ENCODE measurements at places on chromosomes 3 and 15.
A peak's percentile ranks its signal among the peaks of the same experiment; 100 is the strongest.

DNA sequence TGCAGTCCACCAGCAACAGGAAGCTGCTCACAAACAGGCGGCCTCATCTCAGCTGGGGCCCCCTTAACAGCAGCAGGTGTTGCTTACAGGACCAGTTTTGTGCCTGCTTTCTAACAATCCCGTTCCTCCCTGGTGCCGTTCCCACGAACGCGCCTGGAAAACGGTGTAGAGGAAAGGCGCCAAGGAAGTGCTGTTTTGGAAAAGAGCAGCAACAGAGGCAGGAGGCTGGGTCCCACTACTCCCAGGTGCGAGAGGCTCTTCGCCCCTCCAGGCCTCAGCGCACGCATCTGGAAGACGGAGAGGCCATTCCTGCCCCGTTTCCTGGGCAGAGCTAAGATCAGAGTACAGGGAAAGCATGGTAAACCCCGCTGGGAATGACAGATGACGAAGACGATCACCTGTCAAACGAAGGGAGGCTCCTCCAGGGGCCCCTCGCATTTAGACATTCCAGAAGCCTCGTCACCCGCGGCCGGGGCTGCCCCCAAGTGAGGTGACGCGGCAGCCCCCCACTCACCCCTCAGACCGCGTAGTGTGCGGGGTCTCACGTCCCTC lies 603 bp downstream of the SCAPER start:
- DNase-seq = peak; percentile 37

- no peak for DNase-seq
Observed at GRCh38 chr3:102790747-102791325, 356.0 kb downstream of the ZPLD1 start.

DNA sequence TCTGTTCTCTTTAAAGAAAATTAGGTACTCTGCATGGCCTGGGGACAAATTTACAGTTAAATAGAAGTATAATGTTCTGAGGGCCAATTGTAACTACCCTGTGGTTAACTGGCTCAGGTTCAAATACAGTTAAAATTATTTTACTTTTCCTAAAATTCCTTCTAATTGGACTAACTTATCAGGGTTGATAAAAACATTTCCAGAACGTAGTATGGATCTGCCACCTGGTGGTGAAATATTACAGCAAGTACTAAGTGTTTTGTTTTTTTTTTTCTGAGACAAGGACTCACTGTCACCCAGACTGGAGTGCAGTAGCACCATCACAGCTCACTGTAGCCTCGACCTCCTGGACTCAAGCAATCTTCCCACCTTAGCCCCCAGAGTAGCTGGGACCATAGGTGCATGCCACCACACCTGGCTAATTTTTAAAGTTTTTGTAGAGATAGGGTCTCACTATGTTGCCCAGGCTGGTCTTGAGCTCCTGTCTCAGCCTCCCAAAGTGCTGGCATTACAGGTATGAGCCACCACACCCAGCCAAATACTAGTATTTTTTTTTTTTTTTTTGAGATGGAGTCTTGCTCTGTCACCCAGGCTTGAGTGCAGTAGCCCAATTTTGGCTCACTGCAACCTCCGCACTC lies 29.2 kb downstream of the NEO1 start:
- peak; percentile 87 for DNase-seq

DNA sequence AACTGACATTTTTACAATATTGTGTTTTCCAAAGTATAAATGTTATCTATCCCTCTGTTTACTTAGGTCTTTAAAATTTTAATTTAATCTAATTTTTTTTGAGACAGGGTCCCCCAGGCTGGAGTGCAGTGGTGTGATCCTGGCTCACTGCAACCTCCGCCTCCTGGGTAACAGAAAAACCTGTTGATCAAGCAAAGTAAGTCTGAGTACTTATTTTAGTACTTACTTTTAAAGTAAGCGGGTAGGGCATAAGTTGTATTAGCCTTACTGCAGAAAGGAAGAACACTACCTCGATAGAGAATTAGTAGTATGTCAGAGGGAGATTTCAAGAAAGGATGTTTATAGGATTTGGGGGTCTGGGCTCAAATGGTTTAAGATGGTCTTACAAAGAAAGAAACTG lies 11.9 kb upstream of the FEM1B start:
- no peak for DNase-seq

DNA sequence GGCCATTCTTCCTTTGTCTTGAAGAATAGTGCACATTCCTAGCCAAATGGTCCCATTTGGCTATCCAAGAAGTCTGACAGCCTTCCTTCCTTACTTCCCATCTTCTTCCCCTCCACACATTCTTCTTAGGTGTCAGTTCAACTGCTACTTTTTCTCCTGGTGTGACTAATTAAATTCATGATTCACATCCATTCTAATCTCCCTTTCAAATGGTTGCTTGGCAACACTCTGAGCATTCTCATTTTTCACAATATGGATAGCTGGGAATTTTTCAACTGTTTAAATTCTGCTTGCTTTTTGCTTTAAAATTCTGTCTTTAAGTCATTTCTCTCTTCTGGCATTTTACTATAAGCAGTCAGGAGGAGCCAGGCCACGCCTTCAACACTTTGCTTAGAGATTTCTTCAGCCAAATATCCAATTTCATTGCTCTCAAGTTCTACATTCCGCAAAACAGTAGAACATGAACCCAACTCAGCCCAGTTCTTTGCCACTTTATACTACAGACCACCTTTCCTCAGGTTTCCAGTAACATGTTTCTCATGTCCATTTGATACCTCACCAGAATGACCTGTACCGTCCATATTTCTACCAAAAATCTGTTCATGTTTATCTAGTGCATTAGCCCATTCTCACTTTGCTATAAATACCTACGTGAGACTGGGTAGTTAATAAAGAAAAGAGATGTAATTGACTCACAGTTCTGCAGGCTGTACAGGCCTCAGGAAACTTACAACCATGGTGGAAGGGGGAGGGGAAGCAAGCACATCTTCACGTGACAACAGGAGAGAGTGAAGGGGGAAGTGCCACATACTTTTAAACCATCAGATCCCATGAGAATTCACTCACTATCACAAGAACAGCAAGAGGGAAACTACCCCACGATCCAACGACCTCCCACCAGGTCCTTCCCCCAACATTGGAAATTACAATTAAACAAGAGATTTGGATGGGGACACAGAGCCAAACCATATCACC lies 31.9 kb upstream of the MCF2L2 start:
- DNase-seq = no peak

GRCh38 chr15:88038261-88038660 lies 218.3 kb downstream of the NTRK3 start:
- no peak for DNase-seq

- no peak for DNase-seq
Observed at GRCh38 chr3:167575000-167575600, 78.6 kb downstream of the WDR49 start.

- no peak for DNase-seq
Observed at GRCh38 chr15:87653646-87654045, 602.9 kb downstream of the NTRK3 start.

GRCh38 chr3:168977716-168978374 lies 685.7 kb downstream of the MECOM start:
- peak; percentile 28 for DNase-seq

- peak; percentile 72 for DNase-seq
Observed at GRCh38 chr15:90617668-90618097, 88.0 kb downstream of the CRTC3 start.

- DNase-seq = no peak
Observed at GRCh38 chr3:16840101-16840424, 44.7 kb upstream of the PLCL2 start.

GRCh38 chr15:49624056-49624455 lies 3.2 kb downstream of the DTWD1 start:
- DNase-seq = no peak

DNA sequence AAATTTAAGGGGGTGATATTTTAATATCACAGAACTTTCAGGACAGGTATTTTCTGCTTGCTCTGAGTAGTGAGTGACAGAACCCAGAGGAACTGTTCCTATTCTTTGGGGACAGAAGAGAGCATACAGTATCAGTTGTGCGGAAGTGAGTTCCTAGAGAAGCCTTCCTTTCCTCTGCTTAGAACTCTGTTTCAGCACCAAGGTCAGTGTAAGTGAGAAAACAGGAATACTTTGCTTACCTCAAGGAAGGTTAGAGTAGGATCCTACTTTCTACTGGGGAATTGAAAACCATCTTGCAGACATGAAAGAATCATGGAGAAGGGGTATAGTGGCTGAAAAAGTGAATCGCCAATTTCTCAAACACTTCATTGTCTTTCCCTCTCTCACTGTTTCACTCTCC lies 542.4 kb downstream of the SQOR start:
- no peak for DNase-seq

- DNase-seq = no peak
Observed at GRCh38 chr15:51075826-51076523, 18.7 kb downstream of the TNFAIP8L3 start.

GRCh38 chr15:78338781-78339180 lies 1.4 kb upstream of the CRABP1 start:
- DNase-seq = no peak

GRCh38 chr15:101167753-101168462 lies 83.9 kb downstream of the CHSY1 start:
- DNase-seq = peak; percentile 46

DNA sequence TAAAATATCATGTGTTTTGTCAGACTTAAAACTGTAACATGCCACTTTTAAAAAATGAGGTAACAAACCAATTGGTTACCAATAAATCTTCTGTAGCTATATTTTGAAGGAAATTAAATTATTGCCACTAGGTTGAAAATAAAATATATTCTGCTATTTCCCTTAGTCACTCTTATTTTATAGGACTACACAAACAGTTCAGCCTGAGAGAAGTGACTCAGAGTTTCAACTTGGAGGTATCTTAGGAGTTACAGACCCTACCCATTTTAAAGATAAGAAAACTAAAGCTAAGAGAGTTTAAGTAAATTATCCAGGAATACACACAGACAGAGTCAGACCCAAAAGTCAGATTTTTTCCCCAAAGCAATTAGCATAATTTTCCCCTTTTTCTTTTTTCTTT lies 65.1 kb downstream of the PIK3CB start:
- no peak for DNase-seq

- no peak for DNase-seq
Observed at GRCh38 chr3:38823186-38823585, 7.2 kb upstream of the SCN10A start.

DNA sequence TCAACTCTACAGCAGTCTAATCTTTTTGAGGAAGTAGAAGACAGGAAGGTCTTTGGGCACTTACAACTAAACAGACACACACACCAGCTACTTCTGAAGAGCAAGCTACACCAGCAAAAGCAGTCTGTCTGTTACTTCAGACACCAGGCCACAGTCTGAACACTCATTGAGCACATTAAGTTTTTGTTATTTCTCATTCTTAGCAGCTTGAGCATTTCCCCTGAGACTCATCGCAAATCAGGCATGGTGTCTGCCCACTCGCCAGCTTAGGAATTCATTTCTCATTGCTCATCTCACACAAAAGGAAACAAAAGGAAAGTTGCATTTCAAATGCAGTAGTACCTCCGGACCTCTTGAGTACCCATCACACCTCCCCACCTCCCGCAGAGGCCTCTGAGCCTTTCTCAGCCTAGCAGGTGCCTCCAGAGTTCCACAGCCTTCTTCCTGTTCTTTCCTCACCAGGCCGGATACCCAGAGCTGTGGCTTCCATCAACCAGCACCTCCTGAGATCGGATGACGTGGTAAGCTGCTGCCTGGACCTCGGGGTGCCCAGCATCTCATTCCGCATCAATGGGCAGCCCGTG lies 302.0 kb downstream of the RYR3 start:
- no peak for DNase-seq

GRCh38 chr3:143896486-143896885 lies 48.2 kb upstream of the SLC9A9 start:
- DNase-seq = no peak

DNA sequence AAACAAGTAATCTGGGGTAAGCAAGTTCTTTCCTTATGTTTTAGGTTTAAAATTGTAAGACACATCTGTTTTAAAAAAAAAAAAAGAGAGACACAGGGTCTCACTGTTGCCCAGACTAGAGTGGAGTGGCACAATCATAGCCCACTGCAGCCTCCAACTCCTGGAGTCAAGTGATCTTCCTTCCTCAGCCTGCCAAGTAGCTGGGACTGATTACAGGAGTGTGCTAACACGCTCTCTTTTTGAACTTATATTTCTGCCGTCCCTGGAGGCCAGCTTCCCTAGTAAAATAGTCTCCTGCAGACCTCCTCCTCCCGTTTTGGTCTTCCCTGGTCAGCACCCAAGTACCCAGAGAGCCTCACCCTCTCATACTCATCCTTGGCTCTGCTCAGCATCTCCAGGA lies 35.5 kb downstream of the DCP1A start:
- no peak for DNase-seq

- no peak for DNase-seq
Observed at GRCh38 chr3:101377796-101378195, 57.4 kb upstream of the IMPG2 start.

DNA sequence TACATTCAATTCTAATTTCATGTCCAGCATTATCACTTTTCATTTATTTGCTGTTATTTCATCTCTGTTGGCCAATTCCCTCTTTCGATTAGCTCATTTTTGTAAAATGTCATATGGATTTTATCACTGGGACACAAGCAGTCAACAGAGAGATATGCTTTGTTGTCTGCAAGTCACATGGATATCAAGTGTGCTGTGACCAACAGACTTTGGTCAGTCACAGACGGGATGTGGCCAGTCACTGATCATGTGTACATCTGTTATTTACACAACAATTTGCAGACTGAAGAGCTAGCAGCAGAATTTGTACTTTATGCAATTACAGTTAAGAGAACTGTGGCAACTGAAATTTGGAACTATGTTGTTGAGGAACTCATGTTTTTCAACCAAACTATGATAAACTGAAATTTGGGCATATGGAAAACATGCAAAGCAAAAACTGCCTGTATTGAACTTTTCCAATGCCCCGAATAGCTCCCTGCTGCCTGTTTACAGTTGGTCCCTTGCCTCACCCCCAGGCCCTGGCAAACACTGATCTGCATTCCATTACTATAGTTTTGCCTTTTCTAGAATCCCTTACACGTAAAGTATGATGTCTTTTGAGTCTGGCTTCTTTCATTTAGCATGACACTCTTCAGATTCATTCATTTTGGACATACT lies 104.4 kb downstream of the RPL22L1 start:
- peak; percentile 77 for DNase-seq

DNA sequence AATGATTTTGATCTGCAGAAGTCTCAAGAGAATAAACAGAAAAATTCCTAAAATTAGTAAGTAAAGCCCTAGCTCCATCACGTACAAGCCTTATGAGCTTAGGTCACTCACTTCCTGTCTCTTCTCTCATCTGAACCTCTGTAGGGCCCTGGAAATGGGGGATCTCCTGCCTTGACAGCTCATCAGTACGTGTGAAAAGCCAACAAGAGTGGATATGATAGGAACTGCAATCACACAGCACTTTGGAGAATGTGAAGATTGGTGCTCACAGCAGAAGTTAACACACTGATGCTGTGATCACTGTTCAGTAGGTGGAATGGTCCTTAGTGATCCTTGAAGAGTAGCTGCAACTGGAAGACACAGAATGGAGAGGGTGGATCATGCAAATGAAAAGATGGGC lies 27.8 kb upstream of the ALDH1L1 start:
- DNase-seq = no peak

- no peak for DNase-seq
Observed at GRCh38 chr3:159913712-159914414, 74.8 kb upstream of the IL12A start.

- DNase-seq = no peak
Observed at GRCh38 chr3:154598166-154598565, 168.2 kb upstream of the GPR149 start.

GRCh38 chr15:80026754-80027153 lies 32.7 kb upstream of the ZFAND6 start:
- DNase-seq = no peak

- no peak for DNase-seq
Observed at GRCh38 chr3:69065318-69065964, 13.3 kb upstream of the TMF1 start.

GRCh38 chr15:80163217-80163616 lies 10.4 kb downstream of the FAH start:
- no peak for DNase-seq
